ENCODE measurements at places on chromosomes 6 and 20.

DNA sequence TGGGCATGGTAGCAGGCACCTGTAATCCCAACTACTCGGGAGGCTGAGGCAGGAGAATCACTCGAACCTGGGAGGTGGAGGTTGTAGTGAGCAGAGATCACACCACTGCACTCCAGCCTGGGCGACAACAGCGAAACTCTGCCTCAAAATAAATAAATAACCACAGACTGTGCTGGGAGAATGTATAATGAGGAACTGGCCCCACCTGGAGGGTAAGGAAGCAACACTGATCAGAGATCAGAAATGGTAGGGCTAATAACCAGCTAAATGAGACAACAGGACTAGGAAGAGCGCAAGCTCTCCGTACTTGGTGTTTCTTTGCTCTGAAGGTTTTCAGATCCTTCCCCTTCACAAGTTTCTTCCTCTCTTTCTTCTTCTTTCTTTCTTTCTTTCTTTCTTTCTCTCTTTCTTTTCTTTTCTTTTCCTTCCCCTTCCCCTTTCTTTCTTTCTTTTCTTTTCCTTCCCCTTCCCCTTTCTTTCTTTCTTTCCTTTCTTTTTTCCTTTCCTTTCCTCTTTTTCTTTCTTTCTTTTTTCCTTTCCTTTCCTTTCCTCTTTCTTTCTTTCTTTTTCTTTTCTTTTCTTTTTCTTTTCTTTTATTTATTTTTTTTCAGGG lies 14.6 kb downstream of the CCM2L start:
- DNase-seq: no peak

DNA sequence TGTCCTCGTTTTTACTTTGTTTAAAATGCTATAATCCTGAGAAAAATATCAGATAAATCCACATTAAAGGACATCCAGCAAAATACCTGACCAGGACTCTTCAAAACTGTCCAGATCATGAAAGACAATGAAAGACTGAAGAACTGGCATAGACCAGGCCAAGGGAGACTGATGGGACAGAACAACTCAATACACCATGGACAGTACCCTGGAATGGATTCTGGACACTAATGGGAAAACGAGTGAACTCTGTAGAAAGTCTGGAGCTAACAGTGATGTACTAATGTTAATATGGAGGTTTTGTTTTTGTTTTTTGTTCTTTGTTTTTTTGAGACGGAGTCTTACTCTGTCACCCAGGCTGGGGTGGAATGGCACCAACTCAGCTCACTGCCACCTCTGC lies 461.4 kb downstream of the CD83 start:
- no peak for DNase-seq

GRCh38 chr6:33164176-33164575 lies 28.1 kb downstream of the COL11A2 start:
- DNase-seq: no peak

GRCh38 chr20:4325548-4326187 lies 310.3 kb upstream of the RNF24 start:
- no peak for DNase-seq

DNA sequence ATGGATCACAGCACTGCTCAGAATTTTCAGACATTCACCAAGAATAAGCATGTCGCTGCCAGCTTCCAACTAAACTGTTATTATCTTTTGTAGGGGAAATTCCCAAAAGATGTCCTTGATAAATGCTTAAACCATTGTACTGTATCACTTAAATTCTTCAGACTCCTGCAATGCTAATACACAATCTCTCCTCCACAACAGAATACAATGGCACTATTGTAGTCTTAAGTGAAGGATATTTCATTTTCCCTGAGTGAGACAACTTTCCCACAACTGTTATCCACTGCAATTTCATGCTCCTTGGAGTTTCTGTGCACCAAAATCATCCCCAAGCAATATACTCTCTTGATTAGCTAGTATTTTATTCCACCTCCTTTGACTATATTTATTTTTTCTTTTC lies 189.7 kb downstream of the COL9A1 start:
- DNase-seq: no peak

- DNase-seq: no peak
Observed at GRCh38 chr6:153662982-153663381, 376.1 kb upstream of the OPRM1 start.

- no peak for DNase-seq
Observed at GRCh38 chr20:51600016-51600420, 57.5 kb upstream of the NFATC2 start.

DNA sequence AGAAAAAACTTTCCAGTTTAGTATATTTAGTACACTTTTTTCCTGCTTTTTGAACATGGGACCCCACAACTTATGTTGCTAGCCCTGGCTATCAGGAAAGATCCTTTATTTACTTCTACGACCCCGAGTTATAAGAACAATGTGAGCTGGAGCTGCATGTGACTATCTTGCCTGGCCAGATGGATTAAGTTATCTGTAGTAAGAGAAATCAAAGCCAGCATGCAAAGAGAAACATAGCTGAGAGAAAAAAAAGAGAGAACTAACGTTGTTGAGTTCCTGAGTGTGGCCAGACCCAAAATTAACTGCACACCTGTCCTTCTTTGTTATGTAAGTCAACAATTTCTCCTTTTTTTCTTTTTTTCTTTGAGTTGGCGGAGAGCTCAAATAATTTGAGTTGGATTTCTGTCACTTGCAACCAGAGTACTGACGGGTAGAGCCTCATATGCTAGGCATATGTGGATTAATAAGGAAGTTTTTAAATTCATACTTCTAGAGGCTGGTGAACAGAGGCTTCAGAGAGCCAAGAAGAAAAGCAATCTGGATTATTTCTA lies 219.5 kb downstream of the HACE1 start:
- no peak for DNase-seq
